Lung (tissue), 17 donors: ENCODE measurements at places on chromosomes 5 and 9. TPM values are rescaled to one million over a fixed set of nuclear protein-coding genes. Genes with fewer than 3 reads are reported as not detected.

The C9 gene
- not detected for total RNA-seq

The EIF4E1B gene
- not detected for total RNA-seq

The FUT7 gene
- 0.37 TPM for total RNA-seq

DNA sequence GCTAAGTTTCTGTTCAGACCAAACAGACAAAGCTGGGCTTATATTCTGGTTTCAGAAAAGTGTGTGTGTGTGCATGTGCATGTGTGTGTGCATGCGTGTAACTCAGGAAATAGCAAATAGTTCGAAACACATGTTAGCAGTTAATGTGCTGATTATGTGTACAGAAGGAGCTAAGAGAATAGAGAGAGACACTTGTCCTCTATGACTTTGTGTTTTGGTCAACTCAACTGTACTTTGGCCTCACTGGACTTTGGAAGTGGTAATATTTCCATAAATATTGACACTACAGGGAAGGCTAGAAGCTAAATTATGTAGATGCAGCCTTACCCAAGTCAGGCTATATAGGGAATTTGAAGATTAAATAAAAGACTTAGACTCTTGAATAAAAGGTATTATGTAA, 155.5 kb downstream of the RAB3C start:
- DNase-seq, result no peak

The ENHO gene
- total RNA-seq, result 0.85 TPM

The ACOT12 gene
- total RNA-seq, result not detected

The OR1N1 gene
- total RNA-seq, result not detected

The GZMA gene
- total RNA-seq, result 4.3 TPM

DNA sequence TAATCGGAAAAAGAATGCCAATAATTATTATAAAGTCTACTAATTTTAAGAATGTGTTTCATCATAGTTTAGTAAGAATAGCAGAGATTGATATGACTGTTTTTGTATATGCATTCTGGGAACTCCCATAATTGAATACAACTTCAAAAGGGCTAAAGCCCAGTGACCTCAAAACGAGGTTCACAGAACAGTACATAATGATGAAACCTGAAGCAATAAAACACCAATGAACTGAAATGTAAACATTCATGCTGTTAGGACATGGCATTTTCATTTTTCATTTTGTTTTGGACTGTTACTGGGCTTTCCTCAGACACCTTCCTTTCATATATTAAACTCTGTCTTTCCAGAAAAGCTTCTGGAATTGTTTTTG, 684 bp upstream of the JMY start:
- no peak for DNase-seq

The MEF2C gene
- 47.3 TPM for total RNA-seq

DNA sequence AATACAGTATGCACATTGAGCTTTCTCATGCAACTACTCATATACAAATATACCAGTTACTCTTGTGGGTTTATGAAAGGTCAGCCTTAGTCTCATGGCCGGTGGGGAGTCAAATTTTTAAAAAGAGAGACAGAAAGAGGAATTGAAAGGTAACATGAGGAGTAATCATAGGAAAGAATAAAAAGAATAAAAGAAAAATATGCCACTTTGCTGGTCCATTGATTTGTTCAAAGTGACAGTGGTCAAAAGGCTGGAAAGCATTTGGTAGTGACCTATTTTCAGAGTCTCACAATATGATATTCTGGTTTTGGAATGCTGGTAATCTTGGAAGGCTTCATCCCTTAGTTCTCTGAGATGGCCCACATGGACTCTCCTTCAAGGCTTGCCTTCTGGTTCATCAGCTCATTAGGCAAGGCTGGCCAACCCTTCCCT, 67.0 kb downstream of the ZNF366 start:
- no peak for DNase-seq

GRCh38 chr9:98778711-98779530, 17.4 kb downstream of the ANKS6 start:
- peak; percentile 70 for DNase-seq

- no peak for DNase-seq
These were observed 48.8 kb upstream of the COL5A1 start for GRCh38 chr9:134592819-134593200.

DNA sequence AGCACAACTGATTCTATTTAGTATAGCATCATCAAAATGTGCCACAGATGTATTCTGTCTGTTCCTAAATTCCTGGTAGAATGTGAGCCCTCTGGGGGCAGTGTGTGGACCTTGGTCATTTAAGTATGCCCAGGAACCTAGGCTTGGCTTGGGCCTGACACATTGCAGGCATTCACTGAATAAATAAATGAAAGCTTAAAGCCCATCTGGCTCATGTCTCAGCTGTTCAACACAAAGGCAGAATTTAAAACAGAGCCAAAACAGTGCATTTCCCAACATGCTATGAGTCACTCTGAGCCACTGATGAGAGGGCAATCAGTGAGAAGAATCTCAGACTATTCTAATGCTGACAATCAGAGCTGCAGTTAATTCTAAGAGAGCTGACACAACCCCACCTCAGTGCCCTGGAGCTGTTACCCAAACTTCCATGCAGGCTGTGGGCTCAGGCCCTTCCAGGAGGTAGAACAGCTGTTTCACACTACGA, 8.1 kb downstream of the FAM193B start:
- DNase-seq, result peak; percentile 79

The LOX gene
- total RNA-seq, result 45.2 TPM

DNA sequence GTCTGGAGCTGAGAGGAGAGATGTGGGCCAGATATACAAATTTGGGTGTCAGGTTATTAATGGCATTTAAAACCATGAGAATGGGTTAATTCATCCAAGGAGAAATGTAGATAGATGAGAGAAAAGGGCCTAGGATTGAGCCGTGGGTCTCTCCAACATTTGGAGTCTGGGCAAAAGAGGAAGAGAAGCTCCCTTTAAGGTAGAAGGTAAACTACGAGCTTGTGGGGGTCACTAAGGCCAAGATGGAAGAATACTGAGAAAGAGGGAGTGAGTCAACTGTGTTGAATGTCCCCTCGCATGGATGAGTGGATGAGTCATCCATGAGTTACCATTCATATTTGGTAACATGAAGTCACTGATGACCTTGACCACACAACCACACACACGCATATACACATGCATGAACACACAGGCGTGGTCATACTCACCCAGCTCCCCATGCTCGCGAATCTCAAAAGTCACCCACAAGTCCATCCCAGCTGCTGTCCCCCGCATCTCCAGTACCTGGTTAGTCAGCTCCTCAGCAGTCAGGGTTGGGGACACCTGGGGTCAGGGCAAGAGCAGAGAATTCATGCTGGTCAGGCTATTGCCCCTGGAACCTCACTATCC, 6.8 kb upstream of the FCHSD1 start:
- DNase-seq, result no peak

GRCh38 chr5:140207250-140207964, 32.4 kb downstream of the CYSTM1 start:
- peak; percentile 51 for DNase-seq

DNA sequence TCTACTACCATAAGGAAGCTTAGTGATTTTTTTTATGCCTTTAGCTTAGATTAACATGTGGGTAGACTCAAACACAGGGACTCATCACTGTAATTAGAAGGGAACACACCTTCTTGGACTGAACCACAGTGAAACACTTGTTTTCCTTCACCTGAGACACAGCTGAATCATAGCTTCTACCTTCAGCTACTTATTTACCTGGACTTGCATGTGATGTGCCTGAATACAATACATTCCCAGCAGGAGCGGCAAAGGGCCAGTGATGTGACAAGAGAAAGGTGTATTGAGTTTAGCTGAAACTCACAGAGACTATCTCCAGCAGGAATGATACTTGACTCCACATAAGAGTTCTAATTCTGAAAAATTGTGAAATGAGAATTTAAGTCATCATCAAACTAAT, 37.8 kb downstream of the GRAMD2B start:
- no peak for DNase-seq

DNA sequence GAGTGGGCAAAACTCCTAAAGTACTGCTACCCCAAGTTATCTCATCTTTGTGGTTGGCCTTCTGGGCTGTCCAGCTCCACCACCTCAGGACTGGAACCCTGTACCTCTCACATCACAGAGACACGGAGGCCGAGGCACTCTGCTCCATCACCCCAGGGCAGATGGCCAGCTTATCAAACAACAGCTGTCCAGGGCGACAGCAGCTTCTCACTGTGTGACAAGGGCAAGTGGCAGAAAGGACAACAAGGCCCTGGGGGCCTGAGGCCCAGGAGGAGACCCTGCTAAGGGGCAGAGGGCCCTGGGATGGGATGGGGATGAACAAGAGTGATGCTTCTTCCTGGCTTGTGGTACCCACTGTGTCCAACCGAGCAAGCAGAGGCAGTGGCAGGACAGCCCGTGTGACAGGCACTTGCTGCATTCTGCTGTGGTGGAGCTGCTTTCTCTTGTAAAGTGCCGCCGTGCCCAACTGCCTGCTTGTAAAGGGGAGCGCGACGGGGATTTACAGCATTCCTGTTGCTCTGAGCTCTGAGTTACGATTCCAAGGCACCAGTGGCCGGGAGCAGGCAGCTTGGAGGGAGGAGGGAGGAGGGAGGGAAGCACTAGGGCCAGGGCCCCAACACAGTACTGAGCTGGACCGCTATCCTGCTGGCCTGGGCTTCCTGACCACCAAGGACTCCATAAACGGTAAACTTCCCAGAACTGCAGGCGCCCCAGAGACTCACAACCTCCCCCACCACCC, 71.2 kb downstream of the SHB start:
- DNase-seq, result no peak

The SPINK6 gene
- total RNA-seq, result not detected

GRCh38 chr5:4023753-4024335, 428.2 kb downstream of the IRX1 start:
- no peak for DNase-seq

GRCh38 chr5:79959407-79959806, 31.7 kb downstream of the MTX3 start:
- no peak for DNase-seq

The FAM169A gene
- total RNA-seq, result 2.8 TPM

- DNase-seq, result no peak
These were observed 251.8 kb upstream of the CDH9 start for GRCh38 chr5:27290172-27290571.

DNA sequence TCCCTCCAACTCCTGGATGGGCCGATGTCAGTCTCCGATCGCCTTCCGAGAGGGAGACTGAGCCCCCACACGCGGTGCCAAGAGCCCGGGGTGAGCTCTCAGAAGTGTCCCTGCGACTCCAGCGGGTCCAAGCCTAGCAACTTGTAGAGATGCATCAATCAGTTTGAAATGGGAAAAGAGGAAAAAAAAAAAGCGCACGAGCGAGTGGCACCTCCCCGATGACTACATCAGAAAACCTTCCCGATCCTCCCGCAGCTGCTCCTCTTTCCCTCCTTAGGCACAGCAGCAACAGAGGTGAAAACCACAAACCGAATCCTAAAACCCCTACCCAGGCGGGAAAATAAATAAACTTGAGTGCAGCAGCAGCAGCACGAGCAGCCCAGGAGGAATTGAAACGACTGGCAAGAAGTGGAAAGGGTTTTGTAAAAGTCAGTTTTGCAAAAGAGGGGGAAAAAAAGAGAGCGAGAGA, 1.0 kb upstream of the EFNA5 start:
- peak; percentile 88 for DNase-seq

The TARS1 gene
- 83.0 TPM for total RNA-seq

GRCh38 chr9:107266624-107267368, 16.3 kb upstream of the RAD23B start:
- no peak for DNase-seq

The MTRR gene
- 115 TPM for total RNA-seq

DNA sequence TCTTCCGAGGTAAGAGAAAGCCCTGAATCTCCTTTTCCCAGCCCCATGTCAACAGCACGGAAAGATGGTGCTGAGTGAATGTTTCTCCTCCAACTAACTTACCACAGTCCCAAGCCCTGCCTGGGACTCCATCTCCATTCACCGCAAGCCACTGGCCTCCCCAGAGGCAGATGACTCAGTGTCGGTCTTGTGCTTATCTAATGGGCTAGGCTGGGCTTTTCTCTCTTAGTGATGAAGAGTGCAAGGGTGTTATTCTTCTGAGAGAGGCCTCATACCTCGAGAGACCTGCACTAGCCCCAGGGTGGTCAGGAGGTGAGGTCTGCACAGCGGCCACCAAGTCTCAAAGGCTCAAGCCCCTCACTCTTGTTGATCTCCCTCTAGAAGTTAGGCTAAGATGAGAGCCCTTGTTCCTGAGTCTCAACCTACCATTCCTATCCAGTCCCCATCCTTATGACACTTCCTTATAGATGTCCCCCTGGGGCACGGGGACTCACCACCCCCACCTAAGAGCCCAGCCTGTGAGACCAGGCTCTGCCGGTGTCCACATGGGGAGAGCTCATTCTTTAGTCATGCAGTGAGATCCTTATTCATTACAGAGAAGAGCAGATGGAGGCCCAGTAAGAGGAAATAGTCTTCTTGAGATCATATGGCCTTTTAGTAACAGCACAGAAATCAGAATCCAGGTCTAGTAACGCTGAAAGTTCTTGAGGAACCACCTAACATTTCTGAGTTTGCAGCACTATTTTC, 127.0 kb downstream of the SAXO1 start:
- DNase-seq, result no peak

GRCh38 chr5:142110988-142111687, 2.6 kb downstream of the NDFIP1 start:
- no peak for DNase-seq

GRCh38 chr5:140222416-140222815, 47.4 kb downstream of the CYSTM1 start:
- no peak for DNase-seq

DNA sequence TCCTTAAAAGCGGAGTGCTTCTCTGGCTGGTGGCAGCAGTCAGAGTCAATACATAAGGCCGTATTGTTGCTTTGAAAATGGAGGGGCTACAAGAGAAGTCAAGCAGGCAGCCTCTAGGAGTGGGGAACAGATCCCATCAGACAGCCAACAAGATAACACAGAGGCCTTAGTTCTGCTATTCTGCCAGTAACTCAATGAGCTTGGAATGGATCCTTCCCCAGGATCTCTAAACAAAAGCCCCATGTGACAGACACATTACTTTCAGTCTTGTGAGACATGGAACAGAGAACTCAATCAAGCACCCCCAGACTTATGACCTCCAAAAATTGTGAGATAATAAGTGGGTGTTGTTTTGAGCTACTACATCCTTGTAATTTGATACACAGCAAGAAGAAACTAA, 158.6 kb downstream of the RFX3 start:
- no peak for DNase-seq

GRCh38 chr5:50962934-50963872, 296.8 kb downstream of the PARP8 start:
- DNase-seq, result peak; percentile 86

DNA sequence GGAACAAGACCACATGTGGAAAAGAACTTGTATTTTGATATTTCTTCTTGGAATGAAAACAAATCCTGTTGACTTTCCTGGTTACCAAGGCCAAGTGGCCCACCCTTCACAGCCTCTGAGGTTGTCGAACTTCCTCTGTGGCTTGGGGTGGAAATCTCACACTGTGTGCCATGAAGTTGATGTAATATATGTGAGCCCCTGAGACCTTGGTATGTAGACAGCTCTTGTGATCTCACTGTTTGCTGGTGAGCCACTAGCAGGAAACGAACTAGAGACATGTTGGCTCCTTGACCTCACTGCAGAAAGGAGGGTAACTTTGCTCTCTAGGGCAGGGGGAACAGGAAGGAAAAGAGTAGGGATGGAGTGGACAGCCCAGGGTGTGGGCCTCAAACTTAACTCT, 159.4 kb downstream of the ARHGAP26 start:
- no peak for DNase-seq

The GLDC gene
- 1.1 TPM for total RNA-seq
